Renal cortex interstitium (tissue), 15 donors: ENCODE measurements at places on chromosomes 1 and 21. TPM values are rescaled to one million over a fixed set of nuclear protein-coding genes. Genes with fewer than 3 reads are reported as not detected.
A peak's percentile ranks its signal among the peaks of the same experiment; 100 is the strongest.

SPRR2A gene
- polyA plus RNA-seq = not detected

SPATA6 gene
- polyA plus RNA-seq = 14.5 TPM

DMRTA2 gene
- not detected for polyA plus RNA-seq

IFI44L gene
- polyA plus RNA-seq = 9.7 TPM

PCP4L1 gene
- 1.7 TPM for polyA plus RNA-seq

LIN28A gene
- 0.03 TPM for polyA plus RNA-seq

DNA sequence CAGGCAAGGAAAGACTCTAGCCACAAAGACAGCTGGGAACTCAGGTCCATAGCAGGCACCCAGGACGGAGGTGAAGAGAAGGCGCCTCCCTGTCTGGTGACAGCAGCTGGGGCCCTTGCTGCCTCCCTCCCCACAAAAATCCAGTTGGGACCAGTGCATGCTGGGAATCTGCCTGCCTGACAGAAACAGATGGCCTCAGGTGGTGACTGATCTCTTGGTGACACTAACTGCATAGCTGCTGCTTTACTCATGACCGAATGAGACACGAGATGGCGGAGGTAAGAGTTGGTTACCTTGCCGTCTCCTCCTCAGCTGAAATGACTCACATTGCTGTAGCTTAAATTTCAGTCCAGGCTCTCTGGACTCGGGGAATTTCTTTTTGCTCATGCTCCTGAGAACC, 130.3 kb downstream of the FGGY start:
- DNase-seq = no peak

DNA sequence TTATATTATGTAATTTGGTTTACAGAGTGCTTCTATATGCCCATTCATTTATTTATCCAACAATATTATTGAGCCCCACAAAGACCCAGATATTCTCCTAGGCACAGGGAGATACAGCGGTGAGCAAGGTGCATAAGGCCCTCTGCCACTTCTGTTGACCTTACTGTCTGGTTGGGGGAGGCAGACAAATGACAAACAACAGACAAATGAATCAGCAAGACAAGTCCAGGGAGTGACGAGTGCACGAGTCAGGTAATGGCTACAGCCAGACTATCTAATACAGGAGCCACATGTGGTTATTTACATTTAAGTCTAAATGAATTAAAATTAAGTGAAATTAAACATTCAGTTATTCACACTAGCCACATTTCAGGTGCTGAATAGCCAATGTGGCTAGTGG, 22.0 kb upstream of the BCAR3 start:
- DNase-seq = no peak

DNA sequence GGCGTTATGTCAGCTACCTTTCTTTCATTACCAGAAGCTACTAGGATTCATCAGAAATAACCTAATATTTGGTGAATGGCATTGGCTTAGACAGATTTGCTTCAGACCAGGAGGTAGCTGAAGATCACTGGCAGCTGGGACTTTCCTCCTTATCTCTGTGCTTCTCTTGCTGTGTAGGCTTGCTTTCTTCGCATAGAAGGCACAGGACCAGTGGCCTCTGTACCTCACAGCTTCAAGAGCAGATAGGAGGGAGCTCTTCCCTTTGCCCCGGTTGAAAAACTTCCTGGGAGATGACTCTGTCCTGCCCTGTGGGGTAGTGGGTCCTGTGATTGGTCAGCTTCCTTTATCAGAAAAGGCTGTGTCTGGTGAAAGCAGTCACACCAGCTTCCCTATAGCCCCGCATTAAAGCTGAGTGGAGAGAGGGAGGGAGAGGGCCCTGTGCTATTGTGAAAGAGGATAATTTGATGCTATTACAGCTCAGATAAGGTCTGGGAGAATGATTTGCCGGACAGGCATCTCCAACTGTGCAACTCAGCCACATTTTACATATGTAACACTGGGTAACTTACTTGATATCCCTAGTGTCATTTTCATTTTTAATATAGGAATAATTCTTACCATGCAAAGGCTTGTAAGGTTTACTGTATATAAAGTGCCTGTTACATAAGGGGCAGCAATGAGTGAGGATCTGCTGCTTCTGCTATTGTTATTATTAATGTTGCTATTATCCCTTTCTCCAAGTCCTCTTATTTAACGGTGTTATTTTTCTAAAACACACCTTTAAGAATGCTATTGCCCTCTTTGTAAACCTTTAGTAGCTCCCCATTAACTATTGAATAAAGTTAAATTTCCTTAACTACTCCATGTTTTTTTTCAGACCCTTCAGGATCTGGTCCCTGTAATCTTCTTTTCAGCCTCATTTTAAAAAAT, 31.6 kb downstream of the OSBPL9 start:
- no peak for DNase-seq

GRCh38 chr1:204633665-204634064, 51.9 kb downstream of the LRRN2 start:
- DNase-seq = no peak

GRCh38 chr1:29235955-29236711, at the start of gene PTPRU:
Gene PTPRU, plus strand, starts transcription at chr1:29236522. Its CDS starts 123 bp downstream, at chr1:29236645.
- DNase-seq = peak; percentile 67

DNA sequence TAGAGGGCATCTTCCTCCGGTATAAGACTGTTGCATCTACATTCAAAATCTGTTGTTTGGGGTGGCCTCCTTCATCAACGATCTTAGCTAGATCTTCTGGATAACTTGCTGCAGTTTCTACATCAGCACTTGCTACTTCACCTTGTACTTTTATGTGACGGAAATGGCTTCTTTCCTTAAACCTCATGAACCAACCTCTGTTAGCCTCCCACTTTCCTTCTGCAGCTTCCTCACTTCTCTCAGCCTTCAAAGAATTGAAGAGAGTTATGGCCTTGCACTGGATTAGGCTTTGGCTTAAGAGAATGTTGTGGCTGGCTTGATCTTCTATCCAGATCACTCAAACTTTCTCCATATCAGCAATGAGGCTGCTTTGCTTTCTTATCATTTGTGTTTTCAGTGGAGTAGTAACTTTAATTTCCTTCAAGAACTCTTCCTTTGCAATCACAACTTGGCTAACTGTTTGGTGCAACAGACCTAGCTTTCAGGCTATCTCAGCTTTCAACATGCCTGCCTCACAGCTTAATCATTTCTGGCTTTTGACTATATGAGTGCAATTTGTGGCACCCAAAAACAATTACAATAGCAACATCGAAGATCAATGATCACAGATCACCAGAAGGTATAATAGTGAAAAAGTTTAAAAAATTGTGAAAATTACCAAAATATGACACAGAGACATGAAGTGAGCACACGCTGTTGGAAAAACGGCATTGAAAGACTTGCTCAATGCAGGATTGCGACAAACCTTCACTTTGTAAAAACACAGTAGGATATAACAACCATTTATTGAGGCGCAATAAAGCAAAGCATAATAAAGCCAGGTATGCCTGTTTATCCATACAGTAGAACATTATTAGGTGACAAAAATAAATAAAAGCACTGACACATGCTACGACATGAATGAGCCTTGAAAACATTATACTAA, 56.7 kb upstream of the GFI1 start:
- no peak for DNase-seq

DNA sequence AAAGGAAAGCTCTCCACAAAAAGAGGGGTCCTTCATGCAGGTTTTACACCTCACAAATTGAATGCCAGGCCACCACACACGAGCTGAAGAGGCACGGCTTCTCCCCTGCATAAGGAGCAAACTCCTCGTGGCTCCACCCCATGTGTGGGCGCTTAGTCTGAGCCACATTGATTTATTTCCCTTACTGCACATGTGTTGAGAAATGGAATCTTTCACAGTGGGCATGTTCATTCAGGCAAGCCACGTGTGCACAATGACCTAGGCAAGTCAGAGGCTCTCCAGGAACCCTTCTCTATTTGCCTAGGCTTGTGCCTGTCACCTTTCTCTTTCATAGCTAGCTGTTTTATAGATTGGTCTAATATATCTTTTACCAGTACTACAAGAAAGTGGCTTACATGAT, 120.5 kb downstream of the LTN1 start:
- DNase-seq = no peak

DNA sequence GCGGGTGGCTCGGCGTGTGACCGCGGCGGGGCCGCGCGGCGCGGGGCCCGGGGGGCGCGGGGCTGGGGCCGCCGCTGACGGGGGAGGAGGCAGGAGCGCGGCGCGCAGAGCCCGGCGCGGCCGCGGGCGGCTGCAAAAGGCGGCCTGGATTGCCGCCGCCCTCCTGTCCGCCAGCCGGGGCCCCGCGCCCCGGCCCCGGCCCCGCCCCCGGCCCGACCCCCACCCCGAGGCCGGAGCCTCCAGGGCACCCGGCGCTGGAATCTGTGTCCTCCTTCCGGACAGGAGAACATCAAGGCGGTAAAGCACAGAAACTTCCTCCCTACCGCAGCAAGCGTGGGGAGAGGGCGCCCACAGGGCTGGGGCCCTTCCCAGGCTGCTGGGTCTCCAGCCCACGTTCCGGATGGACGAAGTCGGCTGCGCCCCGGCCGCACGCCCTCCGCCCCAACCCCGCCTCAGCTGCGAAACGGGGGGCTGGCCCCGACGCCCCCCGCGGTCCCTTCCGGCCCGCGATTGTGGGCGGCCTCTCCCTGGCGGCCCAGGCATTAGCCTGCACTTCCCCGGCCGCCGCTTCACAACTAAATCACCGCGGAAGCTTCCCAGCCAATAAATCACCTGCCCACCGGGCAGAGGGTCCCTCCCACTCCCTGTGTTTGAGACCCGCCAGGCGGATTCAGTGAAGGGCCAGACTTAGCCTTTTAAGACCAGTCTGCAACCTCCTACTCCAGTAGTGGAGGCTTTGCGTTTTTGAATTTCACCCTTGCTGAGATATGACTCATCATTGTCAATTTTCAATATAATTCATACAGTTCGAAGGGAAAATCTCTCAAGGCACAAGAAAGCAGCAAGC, 106.0 kb downstream of the SLC45A1 start:
- no peak for DNase-seq

GRCh38 chr1:66533804-66534740, at the start of gene SGIP1:
Gene SGIP1, plus strand, starts transcription at chr1:66534153. Its CDS starts 206 bp downstream, at chr1:66534359.
- peak; percentile 51 for DNase-seq
